ENCODE measurements at places on chromosomes 4 and X. TPM values are rescaled to one million over a fixed set of nuclear protein-coding genes. Genes with fewer than 3 reads are reported as not detected.

The SLC6A14 gene
- total RNA-seq = not detected

The IDH3G gene
- total RNA-seq = 32.2 TPM

DNA sequence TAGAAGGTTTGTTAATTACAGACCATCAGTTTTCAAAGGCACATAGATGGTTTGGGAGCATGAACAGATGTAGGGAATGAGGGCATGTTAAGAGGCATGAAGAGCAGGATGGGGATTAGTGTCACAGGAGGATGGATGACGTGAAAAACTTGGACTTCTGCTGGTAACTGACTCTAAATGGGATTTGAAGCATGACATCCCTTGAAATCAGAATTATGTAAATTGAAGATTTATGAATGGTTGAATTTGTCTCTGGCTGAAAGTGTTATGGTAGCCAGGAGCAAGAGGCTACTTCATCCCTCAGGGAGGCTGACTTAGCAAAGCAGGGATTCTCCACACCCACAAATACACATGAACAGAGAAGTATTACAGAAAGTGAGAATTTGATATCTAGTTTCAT is 454.6 kb downstream of the MAGEB5 start:
- no peak for ATAC-seq

GRCh38 chr4:177131736-177132135 is 177.9 kb upstream of the NEIL3 start:
- ATAC-seq = no peak

DNA sequence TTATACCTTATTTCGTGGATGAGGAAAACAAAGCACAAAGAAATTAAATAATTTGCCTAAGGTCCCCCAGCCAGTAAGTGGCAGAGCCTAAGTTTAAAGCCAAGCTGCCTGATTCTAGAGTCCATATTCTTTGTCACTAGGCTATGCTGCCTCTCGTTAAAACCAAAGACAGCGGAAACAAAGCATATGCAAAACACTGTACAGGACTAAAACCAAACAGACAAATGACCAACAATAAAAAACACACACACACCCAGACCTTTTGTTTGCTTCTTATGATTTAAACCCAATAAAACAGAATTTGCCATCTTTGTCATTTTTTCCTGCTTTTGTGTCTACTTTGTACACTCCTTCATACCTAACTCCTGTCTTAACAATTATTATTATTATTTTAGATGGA is 10.1 kb upstream of the VSIG1 start:
- ATAC-seq = no peak

- ATAC-seq = no peak
These were observed 101.9 kb downstream of the SORCS2 start for GRCh38 chr4:7294176-7294756.

Data from motor neuron (in vitro differentiated cells).